ENCODE measurements at places on chromosomes 7 and 10.

DNA sequence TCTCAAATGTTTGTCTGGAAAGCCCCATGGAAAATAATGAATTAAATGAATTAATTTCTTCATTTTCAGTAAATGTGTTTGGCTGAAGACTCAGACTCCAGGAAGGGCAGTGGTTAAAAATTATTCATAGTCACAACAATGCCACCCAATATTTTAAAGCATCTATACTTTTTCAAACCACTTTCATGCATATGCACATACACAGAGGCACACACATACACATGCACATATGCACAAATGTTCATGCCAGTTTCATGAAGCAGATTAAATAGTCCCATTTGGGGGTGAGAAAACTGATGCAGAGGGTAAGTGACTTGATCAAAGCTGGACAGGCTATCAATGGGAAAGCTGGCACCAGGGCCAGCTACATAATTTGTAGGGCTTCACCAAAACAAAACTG, 1.4 kb upstream of the PLA2G12B start:
- no peak for DNase-seq

- DNase-seq = no peak
Measured at GRCh38 chr7:98252425-98253054, 508 bp upstream of the TECPR1 start.

DNA sequence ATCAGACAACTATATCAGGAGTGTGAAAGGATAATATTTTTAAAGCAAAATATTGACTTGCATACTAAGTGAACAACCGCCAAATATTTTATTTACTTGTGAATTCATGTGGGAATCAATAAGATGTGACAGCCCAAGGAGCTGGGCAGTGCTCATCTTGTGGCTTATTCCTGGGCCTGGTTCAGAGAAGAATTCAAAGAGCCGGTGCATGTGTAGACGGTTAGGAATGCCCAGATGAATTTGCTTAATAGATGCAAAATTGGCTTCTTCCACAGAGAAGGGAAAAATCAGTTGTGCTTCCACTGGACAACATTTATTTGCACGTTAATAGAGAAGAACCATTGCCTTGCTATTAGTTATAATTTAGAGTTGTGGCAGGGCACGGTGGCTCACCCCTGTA, 4.4 kb downstream of the MYL7 start:
- no peak for DNase-seq

GRCh38 chr7:116393654-116394053, 105.9 kb upstream of the CAV2 start:
- DNase-seq = no peak

- DNase-seq = no peak
Measured at GRCh38 chr7:158445421-158446175, 142.0 kb downstream of the PTPRN2 start.

DNA sequence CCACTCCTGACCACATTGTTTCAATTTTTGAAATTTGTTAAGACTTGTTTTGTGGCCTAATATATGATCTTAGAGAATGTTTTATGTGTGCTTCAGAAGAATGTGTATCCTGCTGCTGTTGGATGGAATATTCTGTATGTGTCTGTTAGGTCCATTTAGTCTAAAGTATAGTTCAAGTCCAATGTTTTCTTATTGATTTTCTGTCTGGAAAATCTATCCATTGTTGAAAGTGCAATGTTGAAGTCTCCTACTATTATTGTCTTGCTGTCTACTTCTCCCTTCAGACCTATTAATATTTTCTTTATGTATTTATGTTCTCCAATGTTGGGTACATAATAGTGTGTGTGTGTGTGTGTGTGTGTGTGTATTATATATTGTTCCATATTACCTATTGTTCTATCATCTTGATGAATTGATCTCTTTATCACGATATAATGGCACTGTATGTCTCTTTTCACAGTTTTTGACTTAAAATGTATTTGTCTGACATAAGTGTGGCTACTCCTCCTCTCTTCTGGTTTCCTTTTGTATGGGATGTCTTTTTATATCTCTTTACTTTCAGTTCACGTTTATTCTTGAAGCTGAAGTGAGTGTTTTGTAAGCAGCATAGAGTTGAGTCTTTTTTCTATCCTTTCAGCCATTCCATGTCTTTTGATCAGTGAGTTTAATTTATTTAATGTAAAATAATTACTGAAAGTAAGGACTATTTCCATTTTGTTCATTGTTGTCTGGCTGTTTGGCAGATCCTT, 61.3 kb downstream of the AKR1D1 start:
- DNase-seq = no peak

DNA sequence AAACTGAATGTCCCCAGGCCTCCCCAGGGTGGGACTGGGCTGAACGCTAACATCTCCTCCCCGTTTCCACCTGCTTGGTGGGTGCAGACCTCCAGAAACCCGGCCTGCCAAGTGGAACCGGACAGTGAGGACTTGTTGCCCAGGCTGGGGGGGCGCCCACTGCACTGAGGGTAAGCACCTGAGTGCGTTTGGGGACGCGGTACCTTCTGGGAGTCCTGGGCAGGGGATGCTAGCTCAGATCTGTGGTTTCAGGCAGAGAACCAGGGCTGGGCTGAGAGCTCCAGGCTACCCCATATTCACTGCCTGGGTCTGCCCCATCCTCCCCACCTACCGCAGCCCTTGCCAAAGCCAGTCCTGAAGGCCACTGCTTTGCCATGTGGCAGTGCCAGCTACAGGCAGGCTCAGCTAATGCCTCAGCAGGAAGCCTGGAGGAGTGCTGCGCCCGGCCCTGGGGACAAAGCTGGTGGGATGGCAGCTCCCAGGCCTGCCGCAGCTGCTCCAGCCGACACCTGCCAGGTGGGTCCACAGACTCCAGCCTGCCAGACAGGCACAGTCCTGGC, 3.5 kb upstream of the ZNF467 start:
- no peak for DNase-seq

GRCh38 chr10:105073999-105074398, 432.9 kb downstream of the SORCS3 start:
- no peak for DNase-seq

DNA sequence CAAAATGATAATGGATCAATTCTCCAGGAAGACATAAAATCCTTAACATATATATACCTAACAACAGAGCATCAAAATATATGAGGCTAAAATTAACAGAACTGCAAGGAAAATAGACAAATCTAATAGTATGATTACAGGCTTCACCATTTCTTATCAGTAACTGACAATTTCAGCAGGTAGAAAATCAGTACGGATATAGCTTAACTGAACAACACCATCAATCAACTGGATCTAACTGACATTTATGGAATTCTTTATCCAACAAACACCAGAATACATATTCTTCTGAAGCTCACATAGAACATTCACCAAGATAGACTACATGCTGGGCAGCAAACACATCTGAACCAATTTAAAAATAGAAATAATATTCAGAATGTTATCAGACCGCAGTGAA, 121.1 kb upstream of the CDC14C start:
- no peak for DNase-seq

GRCh38 chr10:63713191-63714144, 192.3 kb downstream of the REEP3 start:
- DNase-seq = no peak

GRCh38 chr10:114283091-114283490, 44.0 kb downstream of the VWA2 start:
- no peak for DNase-seq

DNA sequence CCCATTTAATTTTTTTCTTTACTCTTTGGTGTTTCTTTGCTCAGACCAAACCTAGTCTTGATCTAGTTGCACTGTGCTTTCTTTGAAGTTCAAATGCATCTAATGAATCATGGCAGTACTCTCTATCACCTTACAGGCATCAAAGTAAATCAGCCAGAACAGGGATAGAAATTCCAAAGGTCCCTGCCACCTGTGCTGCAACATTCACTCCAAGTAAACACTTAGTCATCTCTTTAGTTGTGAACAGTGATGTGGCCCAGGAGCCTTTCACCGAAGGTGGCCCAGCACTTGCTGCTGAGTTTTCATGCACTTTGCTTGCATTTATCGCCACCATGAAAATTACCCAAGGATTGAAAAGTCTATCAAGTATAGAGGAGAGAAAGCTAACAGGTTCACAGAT, 314.1 kb upstream of the ETV1 start:
- no peak for DNase-seq

GRCh38 chr7:47801423-47801822, 146.8 kb downstream of the PKD1L1 start:
- no peak for DNase-seq

GRCh38 chr10:62582804-62583208, 208.6 kb downstream of the ZNF365 start:
- no peak for DNase-seq

GRCh38 chr10:110009736-110010475, 2.1 kb downstream of the ADD3 start:
- DNase-seq = no peak

- DNase-seq = no peak
Measured at GRCh38 chr10:101611096-101611905, 23.2 kb downstream of the DPCD start.

DNA sequence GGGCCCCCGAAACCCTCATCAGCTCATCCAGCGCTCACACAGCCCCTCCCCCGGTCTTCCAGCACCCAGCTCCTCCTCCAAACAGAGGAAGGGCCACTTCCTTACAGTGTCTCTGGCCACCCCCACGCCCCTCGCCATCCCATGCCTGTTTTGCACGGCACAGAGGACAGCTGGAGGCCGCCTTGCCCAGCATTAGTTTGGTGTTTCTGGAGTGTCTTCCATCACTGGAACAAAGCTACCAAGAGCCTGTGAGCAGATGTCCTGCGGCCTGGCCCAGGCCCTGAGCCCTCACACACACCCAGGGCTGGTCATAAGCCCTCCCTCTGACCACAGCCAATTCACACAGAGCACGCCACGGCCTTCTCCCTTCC, 82.3 kb downstream of the MAD1L1 start:
- no peak for DNase-seq

- DNase-seq = no peak
Measured at GRCh38 chr10:114362826-114363355, 41.4 kb downstream of the AFAP1L2 start.

DNA sequence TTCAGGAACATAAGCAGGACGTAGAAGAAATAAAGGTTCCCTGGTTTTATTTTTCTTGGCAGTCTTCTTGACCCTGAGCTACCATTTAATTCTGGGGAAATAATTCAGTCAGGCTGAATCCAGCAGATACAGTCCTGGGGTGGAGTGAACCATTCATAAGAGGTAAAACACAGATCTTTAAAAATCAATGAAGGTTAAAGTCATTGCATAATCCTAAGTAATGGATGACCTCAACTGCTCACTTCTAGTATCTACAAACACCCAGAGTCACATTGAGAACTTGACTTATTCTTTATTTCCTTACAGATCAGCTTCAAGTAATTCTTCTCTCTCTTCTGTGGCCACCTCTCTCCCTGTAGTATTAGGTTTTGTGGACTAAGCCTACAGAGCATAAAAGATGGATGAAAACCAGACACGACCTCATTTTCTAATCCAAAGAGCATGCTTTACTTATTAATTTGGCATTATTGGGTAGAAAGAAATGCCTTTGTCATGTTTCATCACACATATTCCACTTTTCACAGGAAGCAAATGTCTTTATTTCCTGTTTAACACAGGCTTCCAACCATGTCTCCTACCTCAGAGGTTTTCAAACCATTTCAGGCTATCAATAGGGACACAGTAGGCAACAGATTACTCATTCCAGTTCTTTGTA, 182.3 kb upstream of the IMMP2L start:
- DNase-seq = no peak

- no peak for DNase-seq
Measured at GRCh38 chr10:34884272-34884952, 69.3 kb upstream of the PARD3 start.

DNA sequence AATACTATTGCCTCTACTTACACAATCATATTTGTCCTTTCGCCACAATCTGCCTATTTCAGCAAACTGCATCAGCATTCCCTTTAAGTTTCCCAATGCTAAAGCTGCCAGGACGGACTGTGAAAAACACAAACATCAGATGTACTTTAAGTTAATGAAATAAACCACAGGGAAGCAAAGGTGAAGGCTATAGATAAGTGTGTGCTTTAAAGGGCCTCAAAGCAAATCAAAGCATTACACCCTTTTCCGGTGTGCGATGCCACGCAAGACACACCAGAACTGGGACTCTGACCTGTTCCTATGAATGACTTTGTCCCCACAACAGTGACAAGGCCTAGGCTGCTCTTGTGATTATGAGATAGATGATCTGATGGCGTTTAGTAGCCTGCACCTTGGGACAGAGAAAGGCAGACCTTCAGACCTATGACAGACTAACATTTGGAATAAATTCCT, 23.4 kb downstream of the SLC26A3 start:
- no peak for DNase-seq

DNA sequence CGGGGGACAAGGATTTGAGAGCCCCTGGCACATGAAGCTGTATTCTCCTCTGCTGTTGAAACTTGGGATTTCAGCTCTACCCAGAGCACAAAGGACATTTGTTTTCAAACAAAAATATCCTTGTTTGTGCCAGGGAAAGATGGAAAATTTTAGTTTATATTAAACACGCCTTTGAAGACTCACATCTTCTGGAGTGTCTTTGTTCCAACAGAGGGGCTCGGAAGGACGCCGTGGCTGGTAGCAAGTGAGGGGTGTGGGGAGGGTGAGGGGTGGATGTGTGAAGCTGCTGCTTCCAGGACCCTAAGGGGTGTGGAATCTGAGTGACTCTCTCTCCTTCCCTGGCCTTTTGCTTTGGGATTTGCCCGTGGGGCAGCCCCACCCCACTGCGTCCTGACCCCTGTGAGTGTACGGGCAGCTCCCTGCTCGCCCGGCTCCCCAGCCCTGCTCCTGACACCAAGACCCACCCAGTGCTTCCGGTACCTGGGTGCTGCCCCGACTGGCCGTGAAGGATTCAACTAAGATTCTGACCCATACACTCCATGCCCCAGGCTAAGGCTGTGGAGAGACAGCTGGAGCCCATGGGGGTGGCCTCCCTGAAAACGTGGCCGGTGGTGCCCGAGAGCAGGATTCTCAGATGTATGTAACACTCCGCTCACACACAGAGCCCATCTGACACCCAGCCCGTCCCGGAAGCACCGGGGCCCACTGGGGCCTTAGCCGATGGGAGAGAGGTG, 59.6 kb downstream of the ZRANB1 start:
- no peak for DNase-seq

GRCh38 chr10:22246680-22247391, 29.0 kb upstream of the EBLN1 start:
- DNase-seq = no peak

- no peak for DNase-seq
Measured at GRCh38 chr10:86828145-86828544, 71.7 kb downstream of the BMPR1A start.

DNA sequence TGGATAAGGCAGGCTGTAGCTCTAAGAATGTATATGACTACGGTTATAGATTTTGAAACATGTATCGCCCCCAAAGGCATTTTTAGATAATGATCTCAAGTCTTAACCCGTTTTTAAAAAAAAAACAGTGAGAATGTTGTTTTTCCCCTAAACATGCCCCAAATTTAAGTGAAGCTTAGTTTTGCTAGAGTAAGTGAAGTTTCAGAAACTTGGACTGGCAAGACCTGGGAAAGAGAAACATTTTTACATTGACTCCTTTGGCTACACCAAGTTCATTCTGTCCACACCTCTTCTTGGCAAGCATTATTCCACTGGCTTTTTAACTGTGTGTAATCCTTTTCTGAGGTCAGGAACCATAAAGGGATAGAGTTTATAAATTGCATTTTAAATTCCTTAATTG, 216.7 kb upstream of the CELF2 start:
- no peak for DNase-seq
